ENCODE measurements at places on chromosomes 12 and 14.

DNA sequence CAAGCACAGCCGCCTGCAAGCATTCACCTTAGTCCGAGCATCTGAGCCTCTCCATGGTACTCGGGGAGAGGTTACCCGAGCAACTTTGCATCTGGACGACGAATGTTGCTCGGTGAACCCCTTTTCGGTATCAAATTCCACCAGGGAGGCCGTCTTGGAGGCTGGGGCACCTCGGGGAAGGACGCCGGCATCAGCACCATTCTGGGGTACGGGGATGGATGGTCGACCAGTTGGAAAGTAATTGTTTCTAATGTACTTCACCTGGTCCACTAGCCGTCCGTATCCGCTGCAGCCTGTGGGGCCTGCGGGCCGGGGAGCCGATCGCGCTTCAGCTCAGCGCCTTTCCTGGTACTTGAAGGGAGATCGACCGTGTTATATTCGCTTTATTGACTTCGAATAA lies 161.7 kb upstream of the RTL1 start:
- no peak for DNase-seq

DNA sequence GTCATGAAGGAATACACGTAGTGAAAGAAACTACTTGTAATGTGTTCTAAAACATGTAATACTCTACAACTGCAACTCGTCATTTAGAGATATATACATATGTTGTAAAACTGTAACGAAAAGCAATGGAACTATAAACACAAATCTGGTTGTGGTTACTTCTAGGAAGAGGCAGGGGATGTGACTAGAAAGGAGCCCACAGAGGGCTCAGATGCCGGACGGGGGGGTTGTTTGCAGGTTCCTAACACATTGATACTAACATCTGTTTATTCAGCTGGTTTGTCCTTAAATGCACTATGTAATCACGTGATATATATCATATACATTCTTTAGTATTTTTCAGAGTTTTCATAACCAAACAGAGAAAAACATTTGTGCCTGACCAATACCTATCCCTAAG lies 16.1 kb upstream of the ANHX start:
- DNase-seq = no peak

DNA sequence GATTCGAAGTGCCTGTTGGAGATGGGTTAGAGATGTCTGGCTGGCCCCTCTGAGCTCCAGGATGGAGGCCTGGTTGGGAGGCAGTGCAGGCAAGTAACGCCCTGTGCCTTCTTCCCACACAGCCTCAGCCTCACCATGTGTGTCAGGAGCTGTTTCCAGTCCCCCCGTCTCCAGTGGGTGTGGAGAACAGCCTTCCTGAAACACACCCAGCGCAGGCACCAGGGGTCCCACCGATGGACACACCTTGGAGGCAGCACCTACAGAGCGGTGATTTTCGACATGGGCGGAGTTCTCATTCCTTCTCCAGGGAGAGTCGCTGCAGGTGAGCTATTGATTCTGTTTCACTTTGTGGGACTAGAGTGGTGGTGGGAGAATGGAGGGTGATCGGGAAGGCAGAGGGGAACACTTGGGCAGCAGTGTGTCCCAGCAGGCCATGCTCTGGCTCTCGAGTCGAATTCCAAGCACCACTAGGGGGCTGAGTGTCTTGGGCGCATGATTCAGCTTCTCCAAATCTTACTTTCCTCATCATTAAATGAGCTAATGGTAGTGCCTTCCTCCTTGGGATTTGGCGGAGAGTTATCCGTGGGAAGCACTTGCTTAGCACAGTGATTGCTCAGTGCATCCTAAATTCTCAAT lies 6.8 kb downstream of the ACAD10 start:
- DNase-seq = no peak

DNA sequence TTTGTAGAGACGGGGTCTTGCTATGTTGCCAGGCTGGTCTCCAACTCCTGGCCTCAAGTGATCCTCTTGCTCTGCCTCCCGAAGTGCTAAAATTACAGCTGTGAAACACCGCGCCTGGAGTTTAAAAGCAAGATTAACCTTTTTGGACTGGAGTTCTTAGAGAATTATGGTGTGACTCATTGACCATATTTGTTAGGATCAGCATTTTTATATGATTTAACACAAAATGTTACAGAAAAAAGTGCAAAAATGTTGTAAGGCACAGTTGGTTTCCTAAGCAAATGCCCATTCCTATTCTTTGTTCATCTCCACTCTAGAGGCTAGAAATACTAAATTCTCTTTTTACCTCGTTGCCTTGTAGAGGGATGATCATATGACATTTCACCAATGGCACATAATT lies 27.6 kb downstream of the SLC35E3 start:
- DNase-seq = no peak

GRCh38 chr12:50580436-50580835 lies 75.7 kb downstream of the DIP2B start:
- DNase-seq = no peak

DNA sequence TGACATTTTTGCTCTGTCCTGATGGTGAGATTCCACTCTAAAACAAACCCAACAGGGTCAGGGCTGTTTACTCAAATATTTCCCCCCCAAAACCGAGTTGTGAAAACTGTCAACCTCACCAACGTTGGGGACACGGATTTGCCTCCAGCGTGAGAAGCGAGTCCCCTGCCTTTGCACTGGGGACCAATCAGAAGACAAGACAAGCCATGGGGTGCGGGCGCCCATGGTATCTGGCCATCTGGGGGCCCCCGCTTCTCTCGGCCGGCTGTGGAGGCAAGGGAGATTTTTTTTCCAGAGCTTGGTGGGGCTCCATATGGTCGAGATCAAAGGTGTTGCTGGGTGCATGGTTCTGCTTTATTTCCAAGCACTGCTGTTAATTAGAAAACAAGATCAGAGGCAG lies 272.1 kb downstream of the BCL11B start:
- DNase-seq = no peak

- DNase-seq = no peak
These were observed 839 bp downstream of the SLC38A1 start for GRCh38 chr12:46267825-46268582.

DNA sequence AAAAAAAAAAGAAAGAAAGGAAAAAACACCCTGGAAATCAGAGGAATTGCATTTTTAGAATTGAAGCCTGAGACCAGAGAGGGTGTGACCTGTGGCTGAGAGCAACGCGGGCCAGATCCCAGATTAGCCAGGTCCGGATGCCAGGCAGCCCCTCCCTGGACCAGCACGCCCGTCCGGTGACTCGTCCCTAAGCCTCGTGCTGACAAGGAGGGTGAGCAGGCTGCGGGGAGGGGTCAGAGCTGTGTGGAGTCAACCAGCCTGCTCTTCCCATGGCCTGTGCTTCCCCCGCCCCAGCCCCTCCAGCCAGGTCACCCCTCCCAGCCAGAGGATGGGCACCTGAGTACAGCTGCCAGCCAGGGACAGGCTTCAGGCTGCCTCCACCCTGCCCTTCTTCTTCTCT lies 4.2 kb upstream of the KLC1 start:
- peak; percentile 92 for DNase-seq

DNA sequence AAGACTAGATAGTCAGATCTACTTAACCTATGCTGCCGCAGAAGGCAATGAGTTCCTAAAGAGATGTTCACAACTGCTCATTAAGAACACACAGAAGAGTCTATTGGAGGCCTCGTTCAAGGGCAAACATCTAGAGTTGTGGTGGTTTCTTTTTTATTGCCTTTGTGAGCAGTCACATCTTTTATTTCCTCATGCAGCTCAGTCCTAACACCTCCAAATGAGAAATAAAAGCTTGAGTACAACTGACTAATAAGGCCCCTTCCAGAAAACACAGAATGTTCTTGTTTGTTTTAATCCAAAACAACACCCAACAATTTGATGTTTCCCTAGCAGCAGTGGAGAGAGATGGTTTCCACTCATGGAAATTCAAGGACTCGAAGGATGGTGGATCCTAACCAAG lies 123.5 kb upstream of the NOS1 start:
- no peak for DNase-seq

DNA sequence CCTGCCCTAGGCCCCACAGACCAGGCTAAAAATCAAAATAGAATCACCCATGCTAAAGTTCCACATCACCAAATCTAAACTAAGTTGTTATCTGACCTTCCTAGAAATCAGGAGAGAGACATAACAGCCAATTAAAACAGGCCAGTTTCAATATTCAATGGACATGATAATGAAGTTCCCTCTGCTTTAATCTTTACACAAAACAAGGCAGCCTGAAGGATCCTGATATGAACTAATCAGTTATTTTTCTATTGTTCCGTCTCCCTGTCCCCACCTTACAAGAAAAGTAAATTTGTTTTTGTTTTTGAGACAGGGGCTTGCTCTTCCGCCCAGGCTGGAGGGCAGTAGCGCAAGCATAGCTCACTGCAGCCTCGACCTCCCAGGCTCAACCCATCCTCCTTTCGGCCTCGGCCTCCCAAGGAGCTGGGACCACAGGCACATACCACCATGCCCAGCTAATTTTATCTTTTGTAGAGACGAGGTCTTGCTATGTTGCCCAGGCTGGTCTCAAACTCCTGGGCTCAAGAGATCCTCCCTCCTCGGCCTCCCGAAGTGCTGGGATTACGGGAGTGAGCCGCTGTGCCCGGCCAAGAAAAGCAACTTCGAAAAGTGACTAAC lies 5.4 kb upstream of the CEBPE start:
- DNase-seq = no peak

- DNase-seq = no peak
These were observed 161.3 kb downstream of the KITLG start for GRCh38 chr12:88418856-88419497.

- no peak for DNase-seq
These were observed 10.2 kb downstream of the TRPV4 start for GRCh38 chr12:109822951-109823411.

GRCh38 chr12:108935159-108935763 lies 55.4 kb downstream of the DAO start:
- DNase-seq = no peak

- DNase-seq = no peak
These were observed 586.9 kb downstream of the CCER1 start for GRCh38 chr12:90368081-90368480.

DNA sequence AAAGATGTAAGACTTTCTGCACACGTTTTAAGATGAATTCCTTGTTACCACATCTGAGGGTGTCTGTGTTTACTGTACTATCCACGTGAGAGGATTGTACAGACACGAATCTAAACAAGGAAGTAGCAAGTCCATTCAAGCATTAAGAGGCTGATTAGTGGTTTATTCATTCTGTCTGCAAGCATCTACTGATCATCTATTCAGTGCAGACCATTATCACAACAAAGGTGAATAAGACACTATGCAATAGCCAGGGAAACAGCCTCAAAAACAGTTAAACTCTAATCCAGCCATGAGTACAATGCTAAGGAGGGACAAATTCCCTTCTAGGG lies 111.6 kb upstream of the PZP start:
- DNase-seq = no peak

GRCh38 chr12:18926188-18926587 lies 188.3 kb downstream of the CAPZA3 start:
- no peak for DNase-seq

GRCh38 chr14:31660728-31661127 lies 99.5 kb downstream of the NUBPL start:
- DNase-seq = no peak

DNA sequence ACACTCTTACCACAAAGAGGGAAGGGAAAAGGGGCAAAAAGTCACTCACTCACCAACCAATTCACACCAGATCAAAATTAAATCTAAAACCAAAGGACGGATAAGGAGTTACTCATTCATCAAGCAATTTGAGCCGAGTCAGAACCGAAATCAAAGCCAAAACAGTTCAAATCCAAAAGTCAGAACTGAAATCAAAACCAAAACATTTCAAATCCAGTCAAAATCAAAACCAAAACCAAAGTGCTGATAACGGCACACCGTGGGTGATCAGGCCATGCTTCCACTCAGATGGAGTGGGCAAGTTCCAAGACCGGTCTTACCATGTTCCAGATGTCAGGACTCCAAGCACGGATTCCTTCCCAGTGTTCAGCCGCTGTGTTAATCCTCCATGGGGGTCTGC lies 139.5 kb downstream of the SLC38A6 start:
- DNase-seq = no peak

DNA sequence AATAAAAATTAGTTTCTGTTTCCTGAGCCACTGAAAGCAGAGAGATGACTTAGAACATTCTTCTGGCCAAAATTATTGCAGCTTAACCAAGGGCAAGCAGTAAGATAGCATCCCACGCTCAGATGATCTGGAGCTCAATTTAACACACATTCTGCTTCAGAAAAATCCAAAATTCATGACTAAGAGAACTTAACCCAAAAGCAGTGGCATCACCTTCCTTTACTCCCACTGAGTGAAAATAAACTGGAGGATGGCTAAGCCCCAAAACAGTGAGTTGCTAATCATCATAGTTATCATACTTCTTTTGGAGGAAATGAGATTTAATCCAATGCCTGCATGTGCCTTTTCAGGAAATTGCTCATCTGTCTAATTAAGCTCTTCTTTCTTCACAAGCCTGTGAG lies 195.4 kb downstream of the DUSP6 start:
- DNase-seq = no peak

GRCh38 chr12:4137441-4137840 lies 136.1 kb upstream of the CCND2 start:
- no peak for DNase-seq

DNA sequence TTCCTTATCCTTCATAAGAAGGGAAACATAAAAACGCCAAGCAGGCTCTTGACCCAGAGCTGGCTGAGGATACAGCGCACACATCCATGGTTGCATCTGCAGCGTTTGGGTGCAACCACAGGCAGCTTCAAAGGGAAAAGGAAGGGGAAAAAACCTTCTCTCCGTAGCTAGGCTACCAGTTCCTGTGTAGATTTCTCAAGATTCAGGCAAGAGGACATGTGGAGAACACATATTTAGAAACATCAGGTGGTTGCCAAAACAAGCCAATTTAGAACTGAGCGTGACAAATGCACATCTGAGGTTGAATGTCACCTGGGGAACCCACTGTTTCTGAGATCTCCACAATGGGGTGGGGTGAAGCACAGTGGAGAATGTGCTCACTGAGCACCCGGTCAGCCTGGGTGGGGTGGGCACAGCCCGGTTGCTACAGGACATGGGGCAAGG lies 78.3 kb upstream of the BDKRB2 start:
- DNase-seq = no peak

GRCh38 chr12:9372202-9372601 lies 164.0 kb upstream of the PZP start:
- DNase-seq = no peak

DNA sequence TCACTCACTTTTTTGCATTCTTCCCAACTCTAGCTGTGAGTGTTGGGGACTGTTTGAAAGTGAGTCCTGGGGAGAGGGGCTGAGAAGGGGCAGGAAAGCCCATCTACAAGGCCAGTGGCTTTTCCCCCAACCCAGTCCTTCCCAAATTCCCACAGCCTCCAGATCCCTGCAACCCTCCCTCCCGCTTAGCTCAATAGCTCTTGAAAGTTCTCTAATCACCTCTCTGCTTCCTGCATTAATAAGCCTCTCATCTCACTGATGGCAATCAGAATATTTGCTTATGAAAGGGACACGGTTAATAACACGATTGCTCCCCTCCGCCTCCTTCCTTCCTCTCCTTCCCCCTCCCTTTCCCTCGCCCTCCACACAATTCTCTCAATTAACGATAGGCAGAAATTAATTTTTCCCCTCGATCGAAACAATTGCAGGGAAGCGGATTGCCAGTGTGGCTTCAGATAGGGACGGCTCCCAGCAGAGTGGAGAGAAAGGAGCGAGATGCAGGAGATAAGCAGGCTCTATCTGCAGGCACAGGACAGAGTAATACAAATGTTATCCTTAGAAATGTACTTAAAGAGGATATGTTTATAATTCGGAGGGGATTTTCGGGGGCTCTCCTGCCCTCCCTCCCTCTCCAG lies 15.1 kb upstream of the GPATCH2L start:
- no peak for DNase-seq
